Mesenchymal stem cell (in vitro differentiated cells and primary cell): ENCODE measurements at places on chromosomes 7 and 10.

DNA sequence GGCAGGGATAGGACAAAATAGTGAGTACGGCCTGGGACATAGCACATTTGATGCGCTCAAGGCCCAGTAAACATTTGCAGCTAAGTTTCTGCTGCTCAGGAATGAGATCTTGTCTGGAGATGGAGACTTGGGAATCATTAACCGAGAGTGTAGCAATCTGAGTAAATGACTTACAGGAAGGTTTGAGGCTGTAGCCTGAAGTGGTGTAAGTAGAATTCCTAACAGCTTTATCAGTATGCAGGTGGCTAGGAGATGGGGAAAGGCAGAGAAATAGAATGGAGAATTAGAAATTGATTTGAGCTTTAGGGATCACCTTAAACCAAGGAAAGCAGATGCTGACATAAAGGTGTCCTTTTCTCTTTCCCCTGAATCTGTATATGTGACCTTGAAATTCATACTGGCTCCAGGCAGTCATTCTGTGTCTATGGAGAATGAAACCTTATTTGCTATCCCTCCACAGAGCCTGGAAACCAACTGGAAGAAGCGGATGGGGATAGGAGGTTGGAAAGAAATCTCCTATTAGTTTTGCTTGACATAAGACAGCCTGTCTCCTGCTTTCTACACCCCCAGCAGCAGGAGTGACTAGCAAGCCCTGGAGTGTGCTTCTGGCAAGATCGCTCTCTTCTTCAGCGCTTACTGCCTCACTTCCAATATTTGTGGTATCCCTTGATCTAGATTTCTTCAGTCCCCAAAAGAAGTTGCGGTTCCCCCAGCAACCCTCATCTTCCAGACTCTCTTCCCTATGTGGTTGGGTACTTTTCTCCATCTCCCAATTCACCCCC lies 6.4 kb upstream of the PON2 start:
- no peaks in the 10 kb centered on the region for H3K27me3 ChIP-seq
- no peak for DNase-seq
- H3K4me1 ChIP-seq: peaks cover 2% of the 10 kb centered on the region
- H3K4me3 ChIP-seq: no peak overlapping the region
- H3K27ac ChIP-seq: peak overlapping the region; percentile 96
- no peaks in the 10 kb centered on the region for H3K36me3 ChIP-seq

- DNase-seq: no peak
- H3K27me3 ChIP-seq: no peaks in the 10 kb centered on the region
- no peak overlapping the region for H3K4me3 ChIP-seq
- no peaks in the 10 kb centered on the region for H3K4me1 ChIP-seq
- no peaks in the 10 kb centered on the region for H3K36me3 ChIP-seq
These were observed 212.9 kb downstream of the ELMO1 start for GRCh38 chr7:37235813-37236212.

GRCh38 chr10:49189422-49189821 lies 1.2 kb upstream of the TMEM273 start:
- H3K27ac ChIP-seq: no peak overlapping the region
- H3K4me3 ChIP-seq: no peak overlapping the region
- H3K27me3 ChIP-seq: peaks cover 8% of the 10 kb centered on the region
- H3K4me1 ChIP-seq: no peaks in the 10 kb centered on the region

- H3K4me3 ChIP-seq: no peak overlapping the region
- H3K36me3 ChIP-seq: no peaks in the 10 kb centered on the region
- peaks cover 38% of the 10 kb centered on the region for H3K4me1 ChIP-seq
These were observed 55.3 kb downstream of the INPP5A start for GRCh38 chr10:132592790-132593383.

GRCh38 chr7:44814919-44815318 lies 18.4 kb downstream of the PPIA start:
- H3K27me3 ChIP-seq: no peaks in the 10 kb centered on the region
- no peak overlapping the region for H3K4me3 ChIP-seq
- no peak for DNase-seq
- H3K27ac ChIP-seq: no peak overlapping the region
- H3K36me3 ChIP-seq: no peaks in the 10 kb centered on the region

DNA sequence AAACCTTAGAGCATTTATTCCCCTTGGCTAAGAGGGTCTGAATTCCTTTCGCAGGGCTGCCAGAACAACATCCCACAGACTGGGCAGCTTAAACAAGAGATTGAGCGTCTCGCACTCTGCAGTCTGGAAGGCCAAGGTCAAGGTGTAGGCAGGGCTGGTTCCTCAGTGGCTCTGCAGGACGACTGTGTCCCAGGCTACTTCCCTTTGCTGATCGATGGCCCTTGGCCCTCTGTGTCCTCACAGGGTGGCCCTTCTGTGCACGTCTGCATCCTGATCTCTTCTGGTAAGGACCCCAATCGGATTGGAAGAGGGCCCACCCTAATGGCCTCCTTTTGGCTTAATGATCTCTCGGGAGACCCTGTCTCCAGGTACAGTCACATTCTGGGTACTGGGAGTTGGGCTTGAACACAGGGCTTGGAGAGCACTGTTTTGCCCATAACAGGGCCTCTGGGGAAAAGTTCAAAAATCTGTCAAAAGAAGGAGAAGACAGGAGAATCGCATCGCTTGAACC lies 35.1 kb upstream of the DNAJB6 start:
- H3K27me3 ChIP-seq: no peaks in the 10 kb centered on the region
- no peak overlapping the region for H3K4me3 ChIP-seq
- H3K36me3 ChIP-seq: no peaks in the 10 kb centered on the region
- H3K4me1 ChIP-seq: peaks cover 23% of the 10 kb centered on the region
- DNase-seq: no peak

GRCh38 chr7:100130608-100131453 lies 4.1 kb downstream of the MBLAC1 start:
- peak; percentile 55 for DNase-seq
- no peak overlapping the region for H3K4me3 ChIP-seq
- no peak overlapping the region for H3K27ac ChIP-seq
- H3K27me3 ChIP-seq: no peaks in the 10 kb centered on the region
- peaks cover 17% of the 10 kb centered on the region for H3K4me1 ChIP-seq
- H3K36me3 ChIP-seq: no peaks in the 10 kb centered on the region

GRCh38 chr7:43890468-43890867 lies 15.9 kb downstream of the URGCP start:
- peaks cover 4% of the 10 kb centered on the region for H3K36me3 ChIP-seq
- peaks cover 2% of the 10 kb centered on the region for H3K4me1 ChIP-seq
- H3K27me3 ChIP-seq: no peaks in the 10 kb centered on the region
- H3K4me3 ChIP-seq: no peak overlapping the region
- H3K27ac ChIP-seq: no peak overlapping the region

- H3K36me3 ChIP-seq: no peaks in the 10 kb centered on the region
- no peak overlapping the region for H3K4me3 ChIP-seq
- H3K27ac ChIP-seq: peak overlapping the region; percentile 70
These were observed 43.9 kb downstream of the DOCK4 start for GRCh38 chr7:112162142-112162766.

DNA sequence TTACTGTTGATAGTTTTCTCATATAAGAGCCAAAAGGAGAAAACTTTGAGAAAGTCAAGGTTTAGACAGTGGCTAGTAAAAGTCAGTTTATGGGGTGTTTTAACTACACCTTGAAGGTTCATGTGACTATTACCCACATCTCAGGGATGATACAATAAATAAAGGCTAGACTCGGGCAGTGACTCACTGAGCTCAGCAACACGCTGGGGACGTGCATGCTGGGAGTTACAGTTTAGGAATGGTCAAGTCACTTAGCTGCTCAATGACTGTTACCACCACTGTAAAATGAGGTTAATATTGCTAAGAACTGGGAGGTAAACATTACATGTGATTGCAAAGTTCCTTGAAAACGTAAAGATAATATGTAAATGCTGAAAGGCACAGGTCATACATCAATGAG lies 1254.4 kb upstream of the PHF14 start:
- DNase-seq: peak; percentile 24
- H3K27me3 ChIP-seq: no peaks in the 10 kb centered on the region
- H3K27ac ChIP-seq: no peak overlapping the region
- H3K4me3 ChIP-seq: no peak overlapping the region

DNA sequence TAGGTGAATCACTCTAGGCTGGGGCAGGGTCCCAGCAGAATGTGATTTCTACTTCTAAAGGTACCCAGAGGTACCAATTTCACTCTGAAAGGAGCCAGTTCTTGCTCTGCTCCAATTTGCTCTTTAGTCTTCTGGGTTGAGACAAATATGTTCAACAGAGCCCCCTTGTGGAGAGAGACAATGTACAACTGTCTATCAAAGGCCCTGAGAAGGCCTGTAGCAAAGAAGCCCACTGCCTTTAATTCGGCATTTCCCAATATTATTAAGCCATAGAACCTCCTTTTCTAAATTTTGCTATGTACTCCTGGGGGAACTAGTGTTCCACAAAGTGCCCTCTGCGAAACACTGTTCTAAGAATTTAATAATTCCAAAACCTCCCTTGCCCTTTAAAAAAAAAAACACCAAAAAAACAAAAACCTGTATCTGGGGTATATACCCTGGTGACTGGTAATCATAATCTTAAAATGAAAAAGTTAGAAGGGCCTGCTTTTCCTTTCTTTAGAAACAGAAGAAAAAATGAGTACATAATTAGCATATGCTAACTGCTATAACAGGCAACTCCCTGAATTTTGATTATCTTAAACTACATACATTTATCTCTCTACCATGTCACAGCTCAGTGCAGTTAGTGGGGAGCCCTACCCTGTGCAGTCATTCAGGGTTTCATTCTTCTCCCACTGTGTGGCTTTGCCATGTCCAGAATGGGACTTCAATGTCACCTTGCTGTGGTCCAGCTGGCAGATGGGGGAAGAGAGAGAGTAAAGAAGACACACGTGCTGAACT lies 160.9 kb upstream of the BMPER start:
- no peak overlapping the region for H3K27ac ChIP-seq
- H3K4me1 ChIP-seq: peaks cover 4% of the 10 kb centered on the region
- H3K36me3 ChIP-seq: no peaks in the 10 kb centered on the region
- no peak for DNase-seq
- H3K27me3 ChIP-seq: no peaks in the 10 kb centered on the region
- no peak overlapping the region for H3K4me3 ChIP-seq

- H3K36me3 ChIP-seq: no peaks in the 10 kb centered on the region
- DNase-seq: peak; percentile 84
- H3K27ac ChIP-seq: peak overlapping the region; percentile 100
These were observed 13.1 kb upstream of the CAMK2G start for GRCh38 chr10:73887294-73888039.

DNA sequence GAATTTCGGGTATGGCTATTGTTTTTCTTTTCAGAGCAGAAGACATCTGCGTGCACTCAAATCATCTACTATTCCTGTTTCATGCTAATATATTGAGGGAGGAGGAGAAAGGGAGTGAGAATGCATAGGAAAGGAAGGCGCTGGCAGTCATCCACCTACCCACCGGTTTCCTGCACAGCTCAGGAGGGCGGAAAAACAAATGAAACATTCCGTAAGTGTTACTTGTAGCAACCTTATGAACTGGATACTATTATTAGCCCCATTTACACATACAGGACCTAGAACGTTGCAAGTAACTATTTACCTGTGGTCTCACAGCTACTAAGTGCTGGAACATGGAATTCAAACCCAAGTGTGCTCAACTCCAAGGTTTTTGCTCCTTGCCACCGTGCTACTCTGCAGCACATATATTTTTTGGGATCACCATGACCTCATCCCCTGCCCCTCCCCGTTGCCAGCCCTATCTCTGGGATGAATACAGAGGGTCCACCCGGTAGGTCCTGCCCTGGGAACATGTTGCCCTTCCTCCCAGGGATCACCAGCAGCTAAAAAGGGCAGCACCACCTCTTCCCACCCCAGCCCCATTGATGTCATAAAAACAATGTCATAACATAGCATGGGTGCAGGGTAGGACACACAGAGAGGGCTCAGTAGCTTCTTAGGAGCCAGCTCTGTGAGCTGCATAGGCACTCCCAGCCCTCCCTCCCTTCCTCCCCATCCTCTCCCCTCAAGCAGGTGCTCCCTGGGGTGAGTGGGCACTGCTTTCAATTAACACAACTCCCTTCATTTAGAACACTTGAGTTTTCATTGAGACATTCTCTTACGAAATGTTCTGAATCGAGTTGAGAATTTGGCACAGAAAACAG lies 16.9 kb downstream of the GFRA1 start:
- H3K4me1 ChIP-seq: peaks cover 21% of the 10 kb centered on the region

- DNase-seq: no peak
- H3K4me3 ChIP-seq: no peak overlapping the region
- H3K27ac ChIP-seq: no peak overlapping the region
- H3K27me3 ChIP-seq: no peaks in the 10 kb centered on the region
- H3K36me3 ChIP-seq: no peaks in the 10 kb centered on the region
These were observed 177.5 kb downstream of the RELN start for GRCh38 chr7:103811997-103812396.

DNA sequence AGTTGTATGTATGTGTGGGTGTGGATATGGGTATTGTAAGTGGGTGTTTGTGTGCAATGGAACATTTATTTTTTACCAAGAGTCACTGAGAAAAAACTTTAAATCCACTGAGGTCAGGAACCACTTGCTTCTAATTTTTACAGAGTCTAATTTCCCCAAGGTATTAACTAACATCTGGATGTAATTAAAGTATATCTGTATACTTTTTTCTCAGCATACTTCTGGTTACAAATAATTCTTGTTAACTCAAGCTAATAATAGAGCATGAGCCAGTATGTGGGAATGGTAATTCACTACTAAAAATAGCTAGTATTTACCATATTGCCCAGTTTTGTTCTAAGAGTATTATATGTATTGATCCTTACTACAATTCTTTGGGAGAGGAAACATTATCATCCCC lies 24.6 kb upstream of the STEAP4 start:
- no peak for DNase-seq
- H3K27me3 ChIP-seq: no peaks in the 10 kb centered on the region
- H3K4me3 ChIP-seq: no peak overlapping the region

DNA sequence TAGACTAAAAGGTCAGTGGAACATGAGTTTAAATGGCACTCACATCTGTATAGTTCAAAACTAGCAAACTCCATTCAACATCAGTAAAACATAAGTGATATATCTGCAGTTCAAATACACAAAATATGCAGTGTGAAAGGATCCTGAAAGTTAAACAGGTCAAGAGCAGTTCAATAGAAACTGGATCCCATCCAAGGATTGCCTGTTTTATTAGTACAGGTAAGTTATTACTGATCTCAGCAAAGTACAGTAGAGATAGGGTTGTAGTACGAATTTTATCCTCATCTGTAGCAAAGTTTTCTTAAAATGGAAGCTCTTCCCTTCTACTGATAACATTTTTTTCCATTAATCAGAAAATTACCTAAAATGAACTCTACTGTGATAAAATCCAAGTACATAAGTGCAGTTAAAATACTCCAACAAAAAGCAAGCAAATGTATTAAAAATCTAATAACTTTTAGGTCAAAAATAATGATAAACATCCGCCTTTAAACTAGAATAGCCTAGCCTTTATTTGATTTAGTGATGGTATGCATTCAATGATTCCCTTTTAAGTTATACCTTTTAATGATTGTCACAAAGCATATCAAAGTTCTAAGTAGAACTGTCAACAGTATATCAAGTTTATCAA lies 2.2 kb downstream of the ZNF800 start:
- H3K27me3 ChIP-seq: no peaks in the 10 kb centered on the region
- peaks cover 5% of the 10 kb centered on the region for H3K4me1 ChIP-seq
- H3K27ac ChIP-seq: no peak overlapping the region
- DNase-seq: no peak
- H3K4me3 ChIP-seq: no peak overlapping the region
- H3K36me3 ChIP-seq: peaks cover 2% of the 10 kb centered on the region

- H3K27me3 ChIP-seq: no peaks in the 10 kb centered on the region
- peak overlapping the region; percentile 99 for H3K27ac ChIP-seq
- peaks cover 17% of the 10 kb centered on the region for H3K4me1 ChIP-seq
- no peak overlapping the region for H3K4me3 ChIP-seq
- no peaks in the 10 kb centered on the region for H3K36me3 ChIP-seq
- DNase-seq: peak; percentile 90
These were observed 84.1 kb downstream of the PTPRE start for GRCh38 chr10:127990846-127991542.

- H3K36me3 ChIP-seq: no peaks in the 10 kb centered on the region
- no peak overlapping the region for H3K4me3 ChIP-seq
- no peaks in the 10 kb centered on the region for H3K27me3 ChIP-seq
- peak; percentile 23 for DNase-seq
These were observed 19.4 kb downstream of the SHTN1 start for GRCh38 chr10:116985611-116986010.

GRCh38 chr7:155529346-155529745 lies 17.0 kb downstream of the CNPY1 start:
- H3K36me3 ChIP-seq: no peaks in the 10 kb centered on the region
- peaks cover 7% of the 10 kb centered on the region for H3K4me1 ChIP-seq
